ENCODE measurements at places on chromosomes 3 and 15.
A peak's percentile ranks its signal among the peaks of the same experiment; 100 is the strongest.

DNA sequence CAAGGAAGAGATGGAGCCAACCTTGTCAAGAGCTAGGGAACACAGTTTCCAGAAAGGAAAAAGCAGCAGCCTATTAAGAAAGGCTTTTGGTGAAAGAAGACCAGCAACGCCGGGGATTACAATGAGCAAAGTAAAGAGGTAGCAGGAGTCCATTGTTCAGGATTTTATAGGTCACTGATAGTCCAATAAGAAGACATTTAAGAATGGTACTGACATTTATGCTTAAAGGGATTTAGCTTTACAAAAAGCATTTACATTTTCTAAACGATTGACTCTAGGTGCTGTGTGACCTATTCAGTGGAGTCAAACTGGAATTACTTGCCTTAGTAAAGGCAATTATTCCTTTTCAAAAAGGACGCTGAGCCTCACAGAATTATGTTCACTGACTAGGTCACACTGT lies 40.8 kb downstream of the CSNK1G1 start:
- DNase-seq: no peak

DNA sequence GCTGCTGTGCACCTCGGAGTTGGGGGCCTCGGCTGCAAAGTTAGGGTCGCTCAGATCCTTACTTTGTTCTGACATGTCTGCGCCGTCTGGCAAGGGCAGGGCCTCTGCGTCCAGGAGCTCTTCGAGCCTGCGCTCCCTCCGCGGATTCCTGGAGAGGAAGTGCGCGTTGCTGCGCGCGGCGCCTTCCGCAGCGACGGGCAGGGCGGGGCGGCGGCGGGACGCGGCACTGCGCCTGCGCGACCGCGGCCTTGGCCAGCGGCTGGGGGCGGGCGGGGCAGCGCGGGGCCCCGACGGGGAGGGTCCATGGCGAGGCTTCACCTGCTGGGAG lies at the start of gene NDN:
Gene NDN (minus strand): TSS at position 163 of the 328 bp plus-strand sequence. CDS start 88 bp downstream, at position 75.
- no peak for DNase-seq

DNA sequence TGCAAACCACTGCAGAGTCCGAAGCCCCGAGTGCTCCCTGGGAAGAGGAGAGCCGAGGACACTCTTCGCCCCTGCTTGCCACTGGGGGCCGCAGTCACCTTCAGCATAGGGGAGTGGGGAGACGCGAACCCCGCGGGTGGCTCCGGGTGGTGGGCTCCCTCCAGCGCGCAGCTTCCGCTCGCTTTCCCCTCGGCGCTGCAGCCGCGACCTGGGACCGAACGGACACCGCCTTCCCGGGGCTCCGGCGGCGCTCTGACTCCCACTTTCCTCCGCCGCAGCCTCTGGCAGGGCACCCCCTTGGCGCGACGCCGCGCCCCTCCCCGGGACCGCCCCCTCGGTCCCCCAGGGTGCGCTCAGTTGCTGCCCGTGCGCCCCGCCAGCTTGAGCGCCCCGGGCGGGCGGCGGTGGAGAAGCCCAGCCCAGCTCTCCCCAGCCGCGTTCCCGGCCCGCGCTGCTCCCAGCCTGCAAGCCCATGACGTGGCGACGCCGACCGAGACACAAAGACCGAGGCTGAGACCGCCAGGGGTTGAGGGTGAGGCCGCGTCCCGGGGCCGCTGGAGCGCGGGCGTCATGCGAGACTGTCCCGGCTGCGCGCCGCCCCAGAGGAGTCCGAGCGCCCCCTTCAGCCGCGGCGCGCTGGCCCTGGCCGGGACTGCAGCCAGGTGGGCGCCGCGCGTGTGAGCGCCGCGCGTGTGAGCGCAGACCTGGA lies at the start of gene MINAR1:
Gene MINAR1 (plus strand): TSS at position 701 of the 709 bp plus-strand sequence. CDS start 23,812 bp downstream, outside the sequence.
- peak; percentile 29 for DNase-seq

DNA sequence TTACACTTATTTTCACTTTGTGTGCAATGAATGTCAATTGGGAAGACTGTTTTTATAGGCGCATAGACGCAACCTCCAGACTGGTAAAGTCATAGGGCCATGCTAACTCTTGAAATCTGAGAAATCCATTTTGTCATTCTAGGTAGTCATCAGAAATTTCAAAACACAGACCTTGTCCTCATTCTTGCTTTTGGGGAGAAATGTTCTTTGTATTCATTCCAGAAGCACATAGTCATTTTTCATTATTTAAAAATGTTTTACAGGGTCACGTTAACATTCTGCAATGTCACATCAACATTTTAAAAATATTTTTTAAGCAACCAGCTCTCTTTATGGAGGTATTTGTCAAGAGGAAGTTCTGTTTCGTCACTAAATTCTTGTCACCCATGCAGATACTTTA lies 898.4 kb downstream of the PDCD6IP start:
- DNase-seq: no peak

DNA sequence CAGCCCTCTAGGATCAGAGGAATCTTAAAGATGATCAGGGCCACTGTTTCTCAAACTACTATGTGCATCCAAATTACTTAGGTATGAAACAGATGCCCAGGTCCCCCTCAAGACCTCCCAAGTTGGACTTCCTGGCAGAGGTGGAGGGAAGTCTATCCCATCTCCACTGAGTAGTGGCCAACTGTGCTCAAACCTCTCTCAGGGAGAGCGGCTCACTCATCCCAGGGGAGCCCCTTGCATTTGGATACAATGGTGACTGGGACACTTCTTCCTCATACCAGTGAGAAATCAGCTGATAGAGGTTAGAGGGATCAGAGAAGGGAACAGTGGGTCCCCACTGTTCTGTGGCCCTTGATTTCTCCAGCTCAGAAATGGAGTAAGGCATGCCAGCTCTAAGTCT lies 8.7 kb upstream of the WNT7A start:
- no peak for DNase-seq

DNA sequence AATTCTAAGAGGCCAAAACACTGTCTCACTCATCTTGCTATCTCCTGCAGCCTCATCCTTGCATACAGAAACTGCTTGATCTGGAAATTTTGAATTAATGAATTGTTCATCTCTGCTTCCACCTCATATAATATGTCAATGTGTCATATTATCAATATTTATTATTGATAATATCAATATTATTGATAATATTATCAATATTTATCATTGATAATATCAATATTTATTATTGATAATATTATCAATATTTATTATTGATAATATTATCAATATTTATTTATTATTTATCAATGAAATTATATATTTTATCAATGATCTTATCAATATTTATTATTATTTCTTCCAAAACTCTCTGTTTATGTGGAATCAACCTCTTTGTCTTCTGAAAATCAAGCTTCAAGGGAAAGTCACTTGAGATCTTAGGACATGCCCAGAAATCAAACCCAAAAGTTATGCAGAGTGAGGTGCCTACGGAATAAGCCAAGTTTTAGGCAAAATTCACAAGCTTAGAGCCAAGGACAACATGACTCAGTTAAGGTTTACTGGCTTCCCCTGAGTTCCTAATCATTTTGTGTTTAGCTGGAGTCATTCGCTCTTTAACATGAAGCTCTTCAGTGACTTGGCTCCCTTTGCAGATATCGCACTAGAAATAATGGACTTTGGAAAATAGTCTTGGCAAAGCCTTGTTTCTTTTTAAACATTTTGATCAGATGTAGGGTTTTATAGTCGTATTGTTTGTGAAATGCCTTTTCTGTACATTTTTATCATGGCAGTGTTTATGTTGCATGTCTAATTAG lies 297.1 kb upstream of the RARB start:
- DNase-seq: no peak

GRCh38 chr3:52714335-52715302 lies 8.7 kb downstream of the SPCS1 start:
- no peak for DNase-seq

DNA sequence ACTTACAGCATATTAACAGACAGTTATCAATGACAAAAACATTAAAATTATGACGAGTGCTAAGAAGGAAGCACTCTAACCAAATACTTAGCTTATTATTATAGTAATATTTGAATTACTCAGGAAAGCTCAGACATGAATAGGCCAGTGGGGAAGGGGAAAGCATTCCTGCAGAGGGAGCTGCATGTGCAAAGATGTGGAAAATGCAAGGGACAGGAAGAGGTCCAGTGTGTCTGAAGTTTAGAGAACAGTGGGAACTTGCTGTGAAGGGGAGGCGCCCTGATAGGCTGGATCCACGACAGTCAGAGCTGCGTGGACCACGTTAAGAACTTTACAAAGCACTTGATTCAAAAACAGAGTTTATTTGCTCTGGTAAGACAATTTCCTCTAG lies 1.2 kb upstream of the SPICE1 start:
- DNase-seq: no peak

DNA sequence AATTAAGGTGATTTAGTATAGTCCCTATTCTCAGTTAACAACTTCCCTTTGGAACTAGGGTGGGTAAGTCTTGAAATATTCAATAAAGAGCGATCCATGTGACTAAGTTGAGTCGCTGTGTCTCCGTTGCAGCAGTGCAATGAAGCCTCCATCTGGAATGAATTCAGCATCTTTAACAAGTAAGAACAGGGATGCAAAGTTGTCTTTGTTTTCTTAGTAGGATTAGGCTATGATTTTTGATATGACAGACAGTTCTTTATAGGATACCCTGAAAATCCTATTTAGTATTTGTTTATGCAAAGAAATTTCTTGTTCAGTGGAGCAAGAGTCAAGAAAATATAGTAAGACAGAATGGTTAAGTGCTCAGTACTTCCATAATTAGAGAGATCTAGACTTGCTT lies 52.7 kb downstream of the RBMS3 start:
- DNase-seq: no peak

DNA sequence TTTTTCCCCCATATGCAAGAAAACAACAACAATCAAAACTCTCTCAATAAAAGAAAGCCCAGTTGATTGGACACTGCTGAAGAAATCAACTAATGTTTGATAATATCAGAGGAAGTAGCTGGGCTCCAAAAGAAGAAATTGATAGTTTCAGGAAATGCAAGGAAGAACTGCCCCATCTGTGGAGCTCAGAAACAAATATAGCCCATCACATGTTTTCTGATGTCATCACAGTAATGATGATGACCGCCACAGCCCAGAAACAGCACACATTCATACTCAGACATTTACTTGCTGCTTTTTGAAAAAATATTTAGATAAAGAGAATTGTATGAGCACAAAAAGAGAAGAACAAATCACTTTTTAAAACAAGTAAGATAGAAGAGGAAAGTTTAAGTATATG lies 67.6 kb downstream of the GOLIM4 start:
- DNase-seq: no peak

DNA sequence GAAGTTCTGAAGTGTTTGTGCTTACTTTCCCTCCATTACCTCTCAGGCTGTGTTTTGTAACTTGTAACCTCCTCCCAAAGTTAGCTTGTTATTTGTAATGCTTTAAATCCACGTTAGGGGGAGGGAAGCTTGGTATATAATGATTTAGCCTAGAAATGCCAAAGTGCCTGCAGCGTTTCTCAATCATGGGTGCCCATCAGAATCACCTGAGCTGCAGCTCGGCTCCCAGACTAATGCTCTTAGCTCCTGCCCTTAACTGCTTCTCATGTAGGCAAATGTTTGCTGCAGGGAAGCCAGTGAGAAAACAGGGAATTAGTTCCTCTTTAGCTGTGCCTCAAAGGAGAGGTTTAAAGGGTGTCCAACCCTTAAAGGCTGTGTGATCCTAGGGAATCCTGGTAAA lies 219.2 kb upstream of the NAALADL2 start:
- no peak for DNase-seq

GRCh38 chr15:28113394-28114113 lies 14.4 kb upstream of the OCA2 start:
- no peak for DNase-seq

GRCh38 chr3:14141602-14142341 lies 16.9 kb downstream of the TMEM43 start:
- no peak for DNase-seq

DNA sequence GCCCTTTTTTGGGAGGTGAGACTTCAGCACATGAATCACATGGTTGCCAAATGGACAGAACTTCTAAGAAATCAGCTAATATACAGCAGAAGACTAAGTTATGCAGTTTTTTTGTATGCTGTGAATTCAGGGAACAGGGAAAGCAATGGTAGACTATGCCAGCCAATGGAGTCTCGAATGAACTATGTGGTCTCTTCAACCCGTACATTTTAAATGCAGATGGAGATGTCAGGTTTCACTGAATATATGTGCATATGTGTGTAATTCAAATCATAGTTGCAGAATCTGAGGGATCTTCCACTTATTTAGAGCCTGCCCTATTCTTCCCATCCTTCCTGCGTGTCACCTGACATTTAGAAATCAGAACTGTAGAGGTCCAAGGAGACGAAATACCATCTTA lies 187.9 kb downstream of the SLCO3A1 start:
- no peak for DNase-seq

DNA sequence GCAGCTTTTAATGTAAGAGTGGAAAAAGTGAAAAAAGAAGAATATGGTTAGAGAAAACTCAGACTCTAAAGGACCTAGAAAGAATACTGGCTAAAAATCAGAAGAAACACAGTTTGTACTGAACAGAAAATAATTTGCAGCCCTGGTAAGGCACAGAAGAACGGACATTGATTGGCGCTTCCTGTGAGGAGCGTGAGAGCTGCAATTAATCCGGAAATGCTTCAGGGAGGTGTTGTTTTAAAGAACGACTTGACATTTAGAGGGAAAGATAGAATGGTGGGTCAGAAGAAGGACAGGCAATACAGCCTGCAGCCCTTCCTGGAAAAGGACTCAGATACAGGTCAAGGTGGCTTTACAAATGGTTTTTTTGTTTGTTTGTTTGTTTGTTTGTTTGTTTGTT lies 151.3 kb upstream of the TSC22D2 start:
- DNase-seq: no peak

DNA sequence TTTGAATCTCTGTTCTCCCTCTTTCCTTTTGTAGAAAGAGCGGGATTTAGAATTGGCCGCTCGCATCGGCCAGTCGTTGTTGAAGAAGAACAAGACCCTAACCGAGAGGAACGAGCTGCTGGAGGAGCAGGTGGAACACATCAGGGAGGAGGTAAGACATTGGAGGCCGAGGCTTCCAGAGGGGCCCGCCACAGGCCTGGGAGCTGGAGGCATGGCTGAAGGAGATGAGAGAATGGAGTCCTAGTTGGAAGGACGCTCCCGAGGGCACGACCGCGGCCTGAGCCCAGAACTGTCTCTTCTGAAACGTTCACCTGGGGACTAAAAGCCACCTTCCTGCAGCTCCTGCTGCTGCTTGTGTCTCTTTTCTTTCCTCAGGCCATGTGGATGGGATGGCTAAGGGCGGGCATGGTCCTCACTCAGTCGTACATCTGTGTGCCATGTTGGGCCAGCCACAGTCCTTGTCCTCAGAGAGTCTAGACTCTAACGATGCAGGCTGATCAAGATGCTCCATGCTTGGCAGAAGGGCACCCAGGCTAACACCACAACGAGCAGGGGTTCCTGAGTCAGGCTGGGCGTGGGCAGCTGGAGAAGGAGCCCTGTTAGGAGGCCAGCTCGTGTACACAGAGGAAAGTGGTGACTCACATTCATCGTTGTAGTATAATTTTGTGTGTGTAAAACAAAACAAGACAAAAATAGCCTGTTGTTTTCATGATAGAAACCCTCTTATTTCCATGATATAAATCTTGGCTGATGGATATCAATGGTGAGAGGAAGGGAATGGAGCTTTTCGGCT lies 81.1 kb downstream of the CCK start:
- no peak for DNase-seq

DNA sequence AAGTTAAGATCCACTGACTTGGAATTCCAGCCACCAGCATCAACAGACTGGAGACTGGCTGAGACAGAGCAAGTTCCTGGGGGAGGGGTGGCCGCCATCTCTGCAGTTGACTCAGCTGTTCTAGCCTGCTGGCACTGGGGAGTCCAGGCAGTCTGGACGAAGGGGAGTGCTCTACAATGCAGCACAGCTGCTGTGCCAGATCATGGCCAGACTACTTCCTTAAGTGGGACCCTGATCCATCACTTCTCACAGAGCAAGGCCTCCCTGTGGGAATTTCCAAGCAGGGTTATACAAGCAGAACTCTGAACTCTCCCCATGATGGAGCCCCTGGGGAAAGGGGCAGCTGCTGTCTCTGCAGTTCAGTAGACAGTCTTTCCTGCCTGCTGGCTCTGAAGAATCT lies 35.2 kb downstream of the PYGO1 start:
- no peak for DNase-seq
